ENCODE measurements at places on chromosomes 7 and 10.

- DNase-seq: no peak
These were observed 66.5 kb upstream of the PRKG1 start for GRCh38 chr10:51007781-51008180.

GRCh38 chr10:79234391-79235315 lies 112.6 kb upstream of the PPIF start:
- no peak for DNase-seq

DNA sequence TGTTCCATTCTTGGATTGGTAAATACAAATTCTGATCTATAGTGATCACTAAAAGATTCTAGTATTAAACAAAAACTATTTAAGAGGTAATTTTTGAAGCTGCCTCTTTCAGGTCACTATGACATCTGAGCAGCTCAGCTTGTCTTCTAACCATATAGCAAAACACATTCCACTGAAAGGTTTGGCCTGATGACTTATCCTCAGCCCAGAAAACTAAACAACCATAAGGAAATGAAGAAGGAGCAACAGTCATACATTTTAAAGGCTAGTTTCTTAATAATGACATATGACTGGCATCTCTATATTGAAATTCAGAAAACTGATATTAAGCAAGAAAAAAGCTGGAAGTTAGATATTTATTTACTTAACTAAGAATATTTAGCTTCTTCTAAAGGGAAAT lies 24.6 kb downstream of the NT5C2 start:
- no peak for DNase-seq

DNA sequence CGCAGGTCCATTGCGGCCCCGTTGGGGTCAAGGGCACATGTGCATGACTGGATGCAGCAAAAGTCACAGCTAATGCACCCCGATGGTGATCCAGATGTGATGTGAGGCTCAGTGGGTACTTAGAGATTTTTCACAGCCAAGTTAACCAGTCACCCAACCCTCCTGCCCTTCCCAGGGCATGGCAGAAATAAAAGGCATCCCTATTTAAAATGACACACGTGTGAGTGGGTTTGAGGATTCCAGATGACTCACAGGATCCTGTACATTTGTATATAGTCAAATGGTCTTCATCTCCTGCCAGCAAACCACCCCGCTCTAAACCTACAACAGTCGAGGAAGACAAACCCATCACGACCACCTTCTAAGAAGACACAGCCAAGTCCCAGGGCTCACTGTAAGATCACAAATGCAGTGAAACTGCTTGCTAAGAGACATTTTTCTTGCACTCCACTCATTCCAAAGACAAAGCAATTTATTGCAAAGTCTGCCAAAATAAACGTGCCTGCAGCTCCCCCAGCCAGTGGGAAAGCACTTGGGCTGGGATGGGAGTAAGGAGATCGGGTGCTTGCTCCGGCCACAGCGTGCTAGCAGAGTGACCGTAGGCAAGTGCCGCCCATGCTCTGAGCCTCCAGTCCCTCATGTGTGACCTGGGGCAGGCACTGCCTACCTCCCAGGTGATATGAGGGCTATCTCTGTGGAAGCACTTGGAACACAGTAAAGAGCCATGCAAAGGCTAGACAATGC lies 86.6 kb upstream of the MACROH2A2 start:
- no peak for DNase-seq

GRCh38 chr7:49852619-49853462 lies 79.4 kb downstream of the VWC2 start:
- no peak for DNase-seq

DNA sequence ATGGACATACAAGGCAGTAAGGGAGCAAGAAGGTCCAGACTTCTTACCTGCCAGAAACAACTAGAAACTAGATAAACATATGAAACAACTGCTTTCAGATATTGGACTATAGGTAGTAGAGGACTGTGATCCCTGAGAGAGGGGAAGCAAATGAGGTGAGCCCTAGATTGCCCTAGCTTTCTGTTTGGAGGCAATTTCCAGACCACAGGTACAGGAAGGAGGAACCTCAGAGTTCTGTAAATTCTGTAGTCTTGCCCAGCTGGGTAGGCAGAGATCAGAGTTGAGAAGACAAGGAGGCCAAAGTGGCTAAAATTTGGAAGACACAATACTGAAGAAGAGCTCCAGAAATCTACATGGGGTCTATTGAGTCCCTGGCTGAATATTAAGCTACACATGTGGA lies 21.0 kb downstream of the CDK6 start:
- no peak for DNase-seq

DNA sequence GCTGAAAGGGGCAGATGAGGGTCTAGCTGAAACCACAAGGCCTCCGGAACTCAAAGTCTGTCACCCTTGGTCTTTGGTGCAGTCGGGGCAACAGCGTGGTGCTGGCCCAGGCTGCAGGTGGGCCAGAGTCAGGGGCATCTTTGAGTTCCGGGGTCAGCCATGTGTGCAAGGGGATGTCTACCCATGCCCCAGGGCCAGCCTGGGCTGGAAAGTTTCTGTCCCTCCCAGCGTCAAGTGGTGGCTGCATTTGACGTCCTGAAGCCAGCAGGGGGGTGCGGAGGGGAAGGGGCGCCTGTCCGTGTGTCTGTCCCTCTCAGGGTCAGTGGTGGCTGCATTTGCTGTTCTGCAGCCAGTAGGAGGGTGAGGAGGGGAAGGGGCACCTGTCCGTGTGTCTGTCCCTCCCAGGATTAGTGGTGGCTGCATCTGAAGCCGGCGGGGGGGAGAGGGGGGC lies 638 bp downstream of the BRAT1 start:
- no peak for DNase-seq

- DNase-seq: no peak
These were observed 285.8 kb downstream of the CAMK1D start for GRCh38 chr10:12635127-12635541.

GRCh38 chr10:53690524-53691240 lies 918.1 kb upstream of the MBL2 start:
- no peak for DNase-seq

GRCh38 chr7:418636-419280 lies 100.9 kb downstream of the PDGFA start:
- no peak for DNase-seq

DNA sequence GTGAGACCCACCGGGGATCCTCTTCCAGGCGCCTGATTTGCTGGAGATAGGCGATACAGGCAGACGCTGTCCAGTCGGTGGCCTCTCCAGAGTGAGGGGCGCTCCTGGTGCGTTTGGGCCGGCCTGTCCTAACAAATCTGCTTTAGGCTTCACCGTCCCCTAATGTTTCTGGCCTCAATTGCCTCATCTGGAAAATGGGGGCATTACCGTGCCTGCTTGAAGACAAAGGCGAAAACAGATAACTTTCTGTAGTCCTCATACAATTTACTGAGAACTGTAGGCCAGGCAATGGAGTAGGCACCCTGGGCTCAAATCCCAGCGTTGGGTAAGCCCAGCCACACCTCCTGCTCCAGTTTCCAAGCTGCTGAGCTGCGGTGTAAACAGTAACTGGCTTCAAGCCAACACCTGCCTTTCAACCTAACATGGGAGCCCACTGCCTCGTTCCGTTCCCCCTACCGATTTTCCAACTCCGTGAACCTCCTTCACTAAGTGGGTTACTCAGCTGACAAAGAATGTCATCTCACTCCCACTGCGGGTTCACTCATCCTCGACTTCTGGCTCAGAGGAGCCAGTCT lies 589 bp upstream of the ZFAND4 start:
- peak; percentile 62 for DNase-seq

DNA sequence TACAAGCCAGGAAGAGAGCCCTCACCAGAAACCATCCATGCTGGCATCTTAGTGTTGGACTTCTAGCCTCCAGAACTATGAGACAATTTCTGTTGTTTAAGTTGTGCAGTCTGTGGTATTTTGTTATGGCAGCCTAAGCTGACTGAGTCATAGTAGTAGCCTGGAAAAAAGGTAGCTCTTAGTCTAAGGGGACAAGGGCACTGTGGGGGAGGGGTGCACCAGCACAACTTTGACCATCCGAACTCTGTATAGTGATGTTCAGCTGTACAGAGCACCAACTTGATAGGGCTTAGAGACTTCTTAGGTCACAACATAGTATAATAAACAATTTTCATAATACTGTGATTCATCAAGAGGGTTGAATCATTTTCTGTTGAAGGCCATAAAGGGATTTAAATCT lies 14.3 kb downstream of the EIF4EBP2 start:
- DNase-seq: no peak

DNA sequence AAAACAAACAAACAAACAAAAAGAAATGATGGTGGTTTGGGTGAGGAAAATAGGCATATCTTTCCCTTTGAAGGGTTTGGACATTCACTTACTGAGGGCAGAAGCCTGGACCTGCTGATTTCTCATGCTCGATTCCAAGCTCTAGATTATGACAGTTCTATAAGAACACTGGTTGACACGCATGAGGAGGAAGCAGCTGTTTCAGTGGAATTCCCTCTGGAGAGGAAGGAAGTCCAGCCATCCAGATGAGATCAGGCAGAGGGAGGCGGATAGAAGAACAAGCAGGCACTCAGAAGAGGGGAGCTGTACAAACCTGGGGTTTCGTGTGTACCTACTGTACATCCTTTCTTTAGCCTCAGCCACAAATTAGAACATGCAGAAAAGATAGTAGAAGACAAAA lies 691.9 kb downstream of the INHBA start:
- DNase-seq: no peak

DNA sequence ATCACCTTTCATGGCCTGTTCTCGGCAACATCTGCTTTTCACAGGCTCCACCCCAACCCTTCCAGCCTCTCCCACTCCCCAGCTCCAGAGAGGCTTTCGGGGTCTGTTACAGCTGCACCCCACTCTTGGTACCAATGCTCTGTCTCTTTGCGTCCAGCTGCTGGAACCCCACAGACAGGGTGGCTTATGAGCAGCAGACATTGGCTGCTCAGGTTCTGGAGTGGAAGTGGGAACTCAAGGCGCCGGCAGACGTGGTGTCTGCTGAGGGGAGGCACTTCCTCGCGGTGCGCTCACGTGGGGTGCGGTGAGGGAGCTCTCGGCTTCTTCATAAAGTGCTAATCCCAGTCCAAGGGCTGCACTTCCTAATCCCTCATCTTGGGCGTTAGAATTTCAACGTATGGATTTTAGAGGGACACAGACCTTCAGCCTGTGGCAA lies 185.7 kb downstream of the ELFN1 start:
- DNase-seq: no peak

DNA sequence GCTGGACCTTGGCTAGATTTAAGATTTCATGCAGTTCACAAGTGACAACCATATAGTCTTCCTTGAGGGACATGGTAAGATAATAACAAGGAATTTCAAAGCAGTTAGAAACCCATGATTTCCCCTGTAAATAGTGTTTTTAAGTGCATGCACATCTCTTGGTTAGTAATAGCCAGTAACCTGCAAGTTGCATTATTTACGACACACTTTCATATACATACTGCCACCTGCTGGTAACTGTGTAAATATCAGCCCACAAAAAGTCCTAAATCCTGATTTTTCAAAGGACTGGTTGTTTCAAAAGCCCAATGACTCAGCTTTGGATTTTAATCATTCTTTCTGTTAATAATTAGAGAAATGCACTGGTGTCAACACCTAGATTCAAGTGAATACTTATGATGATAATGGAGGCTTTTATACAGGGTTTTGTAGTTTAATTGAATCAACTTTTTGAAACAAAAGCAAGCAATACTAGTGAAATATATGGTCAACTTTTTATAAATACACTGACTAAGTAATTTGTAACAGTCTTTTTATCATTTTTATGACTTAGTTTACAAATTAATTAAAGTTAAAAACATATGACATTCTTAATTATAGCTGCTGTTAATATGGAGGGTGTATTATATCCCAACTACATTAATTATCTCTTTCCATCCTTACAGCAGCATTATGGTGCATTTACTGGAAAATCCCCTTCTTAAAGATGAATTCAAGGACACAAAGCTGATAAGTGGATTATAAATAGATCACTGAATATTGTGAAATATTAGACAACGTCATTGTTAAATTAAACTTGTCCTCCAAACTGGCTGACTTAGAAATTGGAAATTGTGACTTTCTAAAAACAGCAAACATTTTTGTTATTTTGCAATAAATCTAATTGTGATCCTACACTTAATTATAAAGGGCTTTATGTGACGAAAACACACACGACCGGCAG lies 367.7 kb upstream of the SEMA3D start:
- DNase-seq: no peak

DNA sequence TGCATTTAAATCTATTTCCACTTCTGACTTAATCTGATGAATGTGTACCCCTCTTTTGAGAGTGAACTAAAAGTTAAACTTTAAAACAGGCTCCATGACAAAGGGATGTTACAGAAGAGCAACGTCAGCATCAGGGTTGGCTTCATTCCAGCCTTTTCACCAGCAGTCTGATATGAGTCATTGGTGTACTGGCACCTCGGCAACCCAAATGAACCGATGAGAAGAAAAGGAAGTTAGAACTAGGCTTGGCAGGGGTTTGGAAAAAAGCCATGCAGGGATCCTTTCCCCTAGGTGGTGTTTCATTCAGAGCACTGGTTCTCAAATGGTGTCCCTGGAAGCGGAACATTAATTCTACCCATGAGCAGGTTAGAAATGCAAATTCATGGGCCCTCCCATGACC lies 53.6 kb downstream of the SEC61G start:
- no peak for DNase-seq

GRCh38 chr10:101566333-101567164 lies 21.5 kb downstream of the POLL start:
- DNase-seq: no peak

- DNase-seq: no peak
These were observed 120.9 kb downstream of the SEMA3D start for GRCh38 chr7:85065888-85066485.

- DNase-seq: no peak
These were observed 18.8 kb downstream of the CAMK2B start for GRCh38 chr7:44306606-44307005.

GRCh38 chr7:77348371-77348813 lies 67.8 kb downstream of the GSAP start:
- no peak for DNase-seq

DNA sequence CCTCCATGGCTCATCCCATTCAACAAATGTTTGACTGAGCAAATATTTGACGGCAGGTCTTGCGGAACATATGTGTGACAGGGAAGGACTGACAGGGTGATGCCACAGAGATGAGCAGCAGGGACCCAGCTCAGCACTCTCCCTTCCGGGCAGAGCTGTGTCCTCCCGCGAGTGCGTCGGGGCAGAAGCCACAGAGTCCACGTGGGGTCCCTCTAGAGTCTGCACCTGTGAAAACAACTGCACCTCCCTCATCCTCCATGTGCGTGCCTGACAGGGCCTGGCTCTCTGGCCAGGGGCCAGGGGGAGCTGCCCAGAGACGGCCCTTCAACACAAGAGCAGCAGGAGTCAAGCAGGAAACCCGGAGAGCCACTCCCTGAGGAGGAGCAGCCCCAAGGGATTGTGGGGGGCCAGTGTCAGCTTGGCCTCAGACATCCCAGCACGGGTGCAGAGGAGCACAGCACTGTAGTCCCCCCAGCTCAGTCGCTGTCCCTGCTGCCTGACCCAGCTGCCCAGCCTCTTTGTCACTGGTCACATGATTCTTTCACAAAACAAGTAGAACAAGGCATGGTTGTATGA lies 83.6 kb upstream of the TMEM72 start:
- DNase-seq: no peak
